ENCODE measurements at places on chromosomes 12 and 14.

DNA sequence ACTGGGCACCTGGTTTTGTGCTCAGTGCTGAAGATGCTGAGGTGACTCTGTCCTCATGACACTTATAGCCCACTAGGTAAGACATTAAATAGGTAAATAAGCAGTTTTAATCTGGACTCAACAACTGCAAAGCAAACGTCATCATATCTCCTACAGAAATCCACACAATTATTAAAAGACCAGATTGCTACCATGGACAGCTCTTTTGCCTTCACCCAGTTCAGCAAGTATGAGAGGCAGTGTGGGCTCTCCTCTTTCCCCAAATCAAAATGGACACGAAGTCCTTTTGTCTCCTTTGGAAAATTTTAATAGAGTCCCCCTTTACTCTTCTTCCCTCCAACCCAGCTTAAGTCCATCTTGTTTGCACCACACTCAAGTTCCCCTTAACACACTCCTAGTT, 171.1 kb downstream of the RPAP3 start:
- no peak for DNase-seq

- no peak for DNase-seq
These were observed 1722.1 kb upstream of the SEL1L start for GRCh38 chr14:83255727-83256090.

DNA sequence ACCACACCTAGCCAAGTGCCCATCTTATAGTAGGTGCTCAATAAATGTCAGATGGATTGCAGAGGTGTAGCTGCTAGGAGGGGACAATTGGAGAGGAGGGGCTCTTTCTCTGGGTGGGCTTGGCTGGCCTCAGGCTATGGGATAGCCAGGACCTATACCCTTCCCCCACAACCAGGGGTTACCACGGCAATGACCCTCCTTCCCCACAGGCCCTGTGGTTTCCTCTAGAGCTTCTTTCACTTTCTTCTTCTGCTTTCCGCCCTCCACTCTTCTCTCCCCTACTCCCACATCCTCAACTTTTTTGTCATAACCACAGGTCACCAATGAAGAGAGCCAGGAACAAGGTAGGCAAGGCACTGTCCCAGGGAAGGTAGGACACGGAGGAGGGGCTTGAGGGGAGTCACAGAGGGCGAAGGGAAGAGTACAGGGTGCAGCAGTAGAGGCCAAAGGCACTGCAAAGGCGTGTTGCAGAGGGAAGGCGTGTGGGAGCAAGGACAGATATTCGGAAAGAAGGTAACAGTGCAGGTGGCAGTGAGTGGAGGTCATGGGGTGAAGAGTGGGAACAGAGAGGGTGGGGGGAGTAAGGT, 1.9 kb upstream of the ITGB7 start:
- DNase-seq = no peak

- no peak for DNase-seq
These were observed 231.4 kb downstream of the TTC6 start for GRCh38 chr14:37826869-37827268.

DNA sequence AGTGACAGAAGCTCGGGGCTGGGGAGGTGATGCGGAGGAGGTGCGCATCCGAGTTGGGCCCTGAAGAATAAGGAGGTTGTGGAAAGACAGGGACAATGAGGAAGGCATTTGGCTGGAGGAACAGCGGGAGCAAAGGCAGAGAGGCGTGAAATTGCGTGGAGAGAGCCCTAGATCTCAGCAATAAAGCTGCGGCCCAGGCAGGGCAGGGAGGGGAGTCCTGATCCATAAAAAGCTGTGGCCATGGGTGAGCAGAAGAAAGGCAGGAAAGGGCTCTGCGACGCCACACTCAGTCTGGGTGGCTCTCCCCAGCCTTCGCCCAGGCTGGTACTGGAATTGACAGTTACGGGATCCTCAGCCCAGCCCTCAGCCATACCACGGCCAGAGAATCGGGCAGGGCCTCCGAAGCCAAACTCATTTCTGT, 2.2 kb downstream of the FIGNL2 start:
- DNase-seq = no peak

DNA sequence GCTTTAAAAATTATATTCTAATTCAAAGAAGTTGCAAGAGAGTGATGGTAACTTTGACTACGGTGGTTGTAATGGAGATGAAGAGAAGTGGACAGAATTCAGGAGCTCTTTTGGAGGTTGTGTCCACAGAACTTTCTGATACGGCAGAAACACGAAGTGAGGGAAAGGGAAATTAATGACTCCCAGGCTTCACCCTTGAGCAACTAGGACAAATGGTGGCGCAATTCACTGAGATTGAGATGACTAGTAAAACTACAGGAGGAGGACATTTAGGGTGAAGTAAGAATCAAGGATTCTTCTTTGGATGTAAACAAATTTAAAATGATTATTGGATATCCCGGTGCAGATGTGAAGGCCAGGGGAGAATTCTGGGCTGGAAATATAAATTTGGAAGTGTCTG, 212.6 kb downstream of the PTPRO start:
- no peak for DNase-seq

DNA sequence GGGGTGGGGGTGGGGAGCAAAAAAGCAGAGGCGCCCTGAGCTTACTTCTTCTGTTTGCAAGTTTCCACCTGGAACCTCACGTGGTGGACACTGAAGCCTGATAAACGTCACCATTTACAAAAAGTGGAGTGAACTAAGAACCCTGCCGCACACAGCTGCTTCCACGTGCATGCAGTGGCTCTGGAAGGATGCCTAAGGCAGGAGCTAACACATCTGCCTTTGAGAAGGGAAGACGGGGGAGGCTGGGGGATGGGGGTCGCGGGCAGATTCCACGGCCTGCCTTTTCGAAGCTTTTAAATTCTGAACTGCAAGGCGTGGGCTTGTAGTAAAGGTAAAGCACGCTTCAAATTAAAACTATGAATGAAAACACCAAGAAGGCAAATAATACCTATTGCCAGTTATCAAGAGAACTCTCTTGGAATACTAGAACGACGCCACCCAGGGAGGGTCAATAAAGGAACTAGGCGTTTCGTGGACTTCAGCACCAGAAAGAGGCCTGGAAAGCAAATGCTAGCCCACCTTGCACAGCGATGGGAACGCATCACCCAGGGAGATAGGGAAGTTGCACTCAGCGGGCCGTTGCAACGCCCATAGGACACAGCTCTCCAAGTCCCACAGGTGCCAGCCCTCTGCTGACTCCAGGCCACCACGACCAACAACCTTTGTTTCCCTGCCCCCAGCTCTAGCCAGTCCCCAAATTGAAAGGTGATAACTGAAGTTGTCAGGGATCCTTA, 61.8 kb downstream of the TESC start:
- DNase-seq = no peak
